ENCODE measurements at places on chromosomes 11 and 22.

DNA sequence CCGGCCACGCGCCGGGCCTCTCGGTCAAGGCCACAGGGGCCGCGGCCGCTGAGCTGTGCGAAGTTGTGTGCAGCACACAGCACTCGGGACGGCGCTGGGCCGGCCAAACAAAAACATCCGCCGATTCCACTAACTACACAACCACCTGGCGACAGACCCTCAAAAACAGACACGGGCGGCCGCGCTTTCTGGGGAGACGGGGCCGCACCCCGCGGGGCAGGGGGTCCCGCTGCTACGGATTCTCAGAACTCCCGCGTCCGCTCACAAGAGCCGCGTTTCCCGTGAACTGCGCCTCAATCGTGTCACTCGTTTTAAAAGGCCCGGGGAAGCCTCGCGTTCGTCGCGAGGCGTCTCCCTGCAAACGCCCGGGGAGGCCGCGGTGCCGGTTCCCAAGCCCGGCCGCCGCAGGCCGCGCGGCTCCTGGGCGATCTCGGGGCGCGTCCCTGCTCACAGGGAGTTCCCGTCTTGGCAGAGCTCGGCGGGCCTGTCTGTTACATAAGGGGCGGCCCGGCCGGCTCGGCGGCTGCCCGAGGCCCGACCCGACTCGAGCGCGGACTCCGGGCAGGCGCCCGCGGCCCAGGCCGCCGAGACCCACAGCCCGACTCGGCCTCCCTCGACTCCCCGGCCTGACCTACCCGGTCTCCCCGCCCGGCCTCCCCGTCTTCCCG, 936 bp downstream of the BRD1 start:
- DNase-seq = no peak

DNA sequence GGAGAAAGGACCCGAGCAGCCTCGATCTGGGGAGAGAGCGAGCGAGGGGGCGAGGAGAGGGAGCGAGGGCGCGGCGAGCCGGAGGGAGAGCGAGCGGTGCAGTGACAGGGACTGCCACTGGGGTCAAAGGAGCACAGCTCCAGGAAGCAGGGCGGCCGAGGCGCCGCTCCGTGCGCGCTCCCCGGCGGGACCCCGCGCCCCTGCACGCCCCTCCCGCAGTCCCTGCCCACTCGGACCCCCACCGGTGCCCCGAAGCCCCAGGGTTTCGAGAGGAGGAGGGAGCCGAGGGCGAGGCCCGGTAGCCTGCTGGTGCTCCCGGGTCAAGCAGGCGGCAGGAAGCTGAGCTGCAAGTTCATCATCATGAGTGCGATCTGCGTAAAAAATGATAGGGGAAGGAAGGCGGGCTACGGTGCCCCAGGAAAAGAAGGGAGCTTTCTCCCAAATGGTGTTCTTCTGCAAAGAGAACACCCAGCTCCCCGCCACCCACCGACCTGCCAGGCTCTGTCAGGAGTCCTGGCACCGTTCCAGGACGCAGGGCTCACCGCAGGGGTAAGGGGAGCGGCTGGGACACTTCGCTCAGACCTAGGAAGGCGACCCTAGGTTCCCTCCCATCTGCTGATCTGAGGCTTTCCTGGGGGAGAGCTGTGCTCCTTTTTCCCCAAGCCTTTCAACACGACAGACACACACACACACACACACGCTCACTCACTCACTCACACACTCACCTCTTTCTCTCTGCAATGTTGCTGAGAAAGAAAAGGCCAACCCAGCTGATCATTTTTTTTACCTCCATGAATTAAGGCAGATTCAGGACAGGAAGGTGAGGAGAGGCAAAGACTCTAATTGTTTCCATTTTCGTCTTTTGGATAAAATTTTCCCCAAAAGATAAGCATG, at the start of gene MPPED2:
TSS of gene MPPED2 (minus strand) at position 103 of the 894 bp plus-strand sequence. CDS start 5,980 bp downstream, outside the sequence.
- no peak for DNase-seq

DNA sequence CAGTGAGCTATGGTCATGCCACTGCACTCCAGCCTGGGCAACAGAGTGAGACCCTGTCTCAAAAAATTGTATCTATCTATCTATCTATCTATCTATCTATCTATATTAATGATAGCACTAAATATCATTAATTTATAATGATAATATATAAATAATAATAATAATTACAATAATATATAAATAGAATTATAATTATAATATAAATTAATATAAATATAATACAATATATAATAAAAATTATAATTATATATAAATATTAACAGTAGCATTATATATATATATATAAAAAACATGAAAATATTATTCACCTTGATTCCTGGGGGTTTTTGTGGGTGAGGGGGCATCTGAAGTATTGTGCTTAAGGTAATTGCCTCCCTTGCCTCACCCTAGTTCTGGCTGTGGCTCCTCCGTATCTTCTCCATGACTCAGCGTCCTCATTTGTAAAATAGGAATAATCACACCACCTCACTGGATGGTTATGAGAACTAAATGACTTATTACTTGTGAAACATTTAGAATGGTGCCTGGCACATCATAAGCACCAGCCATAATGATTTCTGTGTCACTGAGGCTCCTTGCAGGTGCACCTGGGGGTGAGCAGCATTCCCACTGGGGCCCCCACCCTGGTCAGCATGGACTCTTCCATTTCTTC, 18.8 kb downstream of the RASD2 start:
- DNase-seq = no peak

GRCh38 chr11:116742104-116742503, 30.7 kb downstream of the BUD13 start:
- no peak for DNase-seq

DNA sequence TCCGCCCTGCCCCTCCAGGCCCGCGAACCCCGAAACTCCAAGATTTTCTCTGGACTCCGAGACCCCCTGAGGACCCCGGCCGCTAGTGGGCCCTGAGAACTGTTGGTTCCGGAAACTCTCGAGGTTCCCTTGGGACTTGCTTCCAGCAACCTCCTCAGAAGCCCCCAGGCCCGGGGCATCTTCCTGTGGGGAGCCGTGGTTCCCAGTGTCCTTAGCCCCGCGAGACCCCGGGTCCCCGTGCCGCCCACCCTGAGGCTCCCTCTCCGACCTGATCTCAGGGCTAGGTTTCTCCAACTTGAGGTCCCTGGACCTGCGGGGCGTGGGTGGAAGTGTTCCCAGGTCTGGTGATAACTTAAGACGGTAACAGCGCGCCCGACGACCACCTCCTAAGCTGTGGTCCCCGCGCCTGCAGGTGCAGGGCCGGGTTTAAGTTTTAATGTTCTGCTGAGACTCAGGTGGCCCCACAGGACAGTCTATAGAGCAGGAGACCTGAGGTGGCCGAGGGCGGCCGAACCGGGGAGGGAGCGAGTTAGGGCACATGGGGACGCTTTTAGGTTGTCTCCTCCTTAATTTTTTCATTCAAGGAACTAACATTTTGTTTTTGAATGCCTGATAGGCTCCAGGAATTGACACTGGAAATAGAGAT, 720 bp downstream of the FAM118A start:
- no peak for DNase-seq

- DNase-seq = no peak
Observed at GRCh38 chr22:46612341-46612903, 7.8 kb upstream of the GRAMD4 start.

DNA sequence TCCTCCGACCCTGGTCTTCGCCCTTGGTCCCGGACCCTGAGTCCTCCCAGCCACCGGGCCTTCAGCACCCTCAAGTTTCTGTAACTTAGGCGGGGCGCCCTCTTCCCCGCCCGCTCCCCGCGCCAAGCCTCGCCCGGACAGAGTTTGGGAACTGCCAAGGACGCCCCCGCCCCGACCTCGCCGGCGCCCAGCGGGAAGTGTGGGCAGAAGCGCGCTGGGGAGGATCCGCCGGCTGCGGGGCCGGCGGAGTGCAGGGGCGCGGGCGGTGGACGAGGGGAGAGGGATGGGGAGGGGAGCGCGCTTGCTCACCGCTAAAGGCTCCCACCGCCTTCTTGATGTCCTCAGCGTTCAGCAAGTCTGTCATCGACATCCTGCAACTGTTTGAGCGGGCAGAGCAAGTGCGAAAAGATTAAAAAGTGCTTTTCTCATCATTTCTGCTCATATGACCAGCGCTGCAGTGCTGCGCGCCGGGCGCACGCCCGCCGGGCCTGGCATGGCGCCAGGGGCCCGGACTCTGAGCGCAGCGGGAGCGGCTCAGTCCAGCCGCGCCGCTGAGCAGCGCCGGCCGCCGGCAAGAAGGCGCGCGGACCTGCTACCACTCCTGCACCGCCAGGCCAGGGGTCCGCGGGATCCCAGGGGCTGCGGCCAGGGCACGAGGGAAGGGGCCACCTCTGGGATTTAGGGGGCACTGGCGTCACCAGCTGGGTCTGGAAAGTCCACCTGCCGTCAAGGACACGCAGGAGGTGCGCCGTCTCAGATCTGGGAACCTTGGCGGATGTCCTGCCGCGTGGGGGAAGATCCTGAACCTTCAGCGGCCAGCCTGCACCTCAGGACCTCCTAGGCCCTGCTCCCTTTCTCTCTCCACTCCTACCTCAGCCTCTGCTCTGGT, at the start of gene PVALB:
TSS of gene PVALB (minus strand) at position 400 of the 889 bp plus-strand sequence. CDS start at position 370, 30 bp downstream.
- no peak for DNase-seq

- DNase-seq = no peak
Observed at GRCh38 chr11:5251746-5252145, 2.1 kb upstream of the HBG1 start.

- no peak for DNase-seq
Observed at GRCh38 chr11:69904161-69904973, 85.2 kb upstream of the FGF3 start.

- DNase-seq = no peak
Observed at GRCh38 chr11:20723366-20723765, 54.0 kb downstream of the NELL1 start.

DNA sequence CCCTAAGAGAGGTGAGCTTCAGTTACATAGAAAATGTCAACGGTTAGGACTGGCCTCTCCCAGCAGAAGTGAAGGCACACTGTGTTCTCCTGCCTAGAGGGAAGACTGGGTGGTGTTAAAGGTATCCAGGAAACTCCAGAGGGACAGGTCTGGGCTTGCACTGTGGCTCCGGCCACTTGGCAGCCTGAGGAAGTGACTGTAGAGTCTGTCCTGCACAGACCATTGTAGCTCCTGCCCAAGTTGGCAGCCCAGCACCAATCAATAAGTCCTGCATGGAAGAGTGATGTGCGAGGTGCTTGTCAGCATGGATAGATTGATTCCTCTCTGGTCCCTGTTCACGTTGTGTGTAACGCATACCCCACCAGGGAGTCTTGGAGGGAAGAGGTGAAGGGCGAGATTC, 284.8 kb downstream of the TENM4 start:
- DNase-seq = no peak

DNA sequence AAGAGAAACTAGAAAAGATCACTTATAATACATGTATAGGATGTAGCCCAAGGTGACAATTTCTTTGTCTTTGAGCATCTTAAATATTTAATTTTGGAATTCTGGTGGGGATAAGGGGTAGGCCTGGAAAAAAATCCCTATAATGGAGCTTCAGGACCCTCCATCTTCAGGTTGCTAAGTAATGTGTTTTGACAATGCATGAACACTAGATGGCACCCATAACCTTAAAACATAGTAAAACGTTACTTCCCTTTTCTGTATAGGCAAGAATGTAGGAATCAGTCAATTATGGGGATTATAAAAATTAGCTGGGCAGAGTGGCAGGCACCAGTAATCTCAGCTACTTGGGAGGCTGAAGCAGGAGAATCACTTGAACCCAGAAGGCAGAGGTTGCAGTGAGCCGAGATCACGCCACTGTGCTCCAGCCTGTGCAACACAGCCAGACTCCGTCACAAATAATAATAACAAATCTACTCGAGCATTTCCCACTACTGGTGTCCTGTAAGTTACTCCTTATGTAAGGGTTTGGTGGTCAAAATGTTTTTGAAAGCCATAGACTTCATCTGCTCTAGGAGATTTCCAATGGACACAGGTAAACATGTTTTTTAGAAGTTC, 541.9 kb upstream of the CCDC90B start:
- DNase-seq = no peak

DNA sequence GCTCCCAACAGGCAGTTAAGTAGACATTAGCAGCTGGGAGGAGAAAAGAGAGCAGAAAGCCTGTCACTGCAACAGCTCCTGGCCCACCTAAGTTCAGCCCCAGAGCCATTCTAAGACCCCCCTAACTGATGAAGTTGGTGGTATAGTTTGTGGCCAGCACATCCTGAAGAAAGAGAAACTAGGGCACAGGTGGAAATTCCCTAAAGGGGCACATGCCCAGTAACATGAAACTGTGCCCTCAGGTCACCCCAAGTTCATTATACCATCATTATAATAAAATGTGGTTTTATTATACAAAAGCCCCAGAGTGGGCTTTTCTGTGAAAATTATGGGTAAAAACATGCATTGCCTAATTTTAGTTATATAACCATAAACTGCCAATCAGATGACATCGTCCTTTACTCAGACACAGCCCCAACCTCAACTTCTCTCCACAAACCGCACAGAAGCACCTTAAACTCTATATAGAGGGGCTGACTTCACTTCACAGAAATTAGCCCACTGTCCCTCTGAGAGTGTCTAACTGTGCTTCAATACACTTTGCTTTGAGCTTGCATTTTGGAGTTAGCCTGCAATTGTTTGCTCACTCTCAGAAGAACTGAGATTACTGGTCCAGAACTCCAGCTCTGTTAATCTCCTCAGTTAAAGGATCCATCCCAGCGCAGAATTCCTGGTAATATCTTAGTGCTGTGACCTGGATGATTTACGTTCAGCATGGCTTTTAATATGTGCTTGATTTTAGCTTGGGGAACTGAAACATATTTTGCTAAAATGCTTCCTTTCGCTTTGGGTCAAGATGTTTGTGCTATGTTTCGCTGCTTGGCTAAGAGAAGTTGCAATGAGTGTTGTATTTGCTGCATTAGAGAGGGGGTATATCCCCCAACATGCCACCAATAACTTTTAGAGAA, 1.8 kb upstream of the APOL3 start:
- no peak for DNase-seq

GRCh38 chr11:80718611-80719291, 1277.9 kb upstream of the TENM4 start:
- DNase-seq = no peak

- no peak for DNase-seq
Observed at GRCh38 chr11:11306855-11307254, 46.2 kb downstream of the CSNK2A3 start.

- DNase-seq = no peak
Observed at GRCh38 chr11:21615955-21616371, 576.9 kb upstream of the ANO5 start.

- DNase-seq = no peak
Observed at GRCh38 chr11:119491753-119492510, 69.0 kb upstream of the THY1 start.

All from RCC 7860 (cell line).